Stimulated activated CD8-positive, alpha-beta memory T cell treated with anti-CD3 and anti-CD28 coated beads, Interleukin-4, amount 100 ng/mL, for 4 hours (primary cell): ENCODE measurements at places on chromosomes 1 and 21.

GRCh38 chr1:17539118-17539476, 401 bp upstream of the ARHGEF10L start:
- DNase-seq: no peak

GRCh38 chr1:54096877-54097240, 43.5 kb downstream of the TCEANC2 start:
- no peak for DNase-seq

DNA sequence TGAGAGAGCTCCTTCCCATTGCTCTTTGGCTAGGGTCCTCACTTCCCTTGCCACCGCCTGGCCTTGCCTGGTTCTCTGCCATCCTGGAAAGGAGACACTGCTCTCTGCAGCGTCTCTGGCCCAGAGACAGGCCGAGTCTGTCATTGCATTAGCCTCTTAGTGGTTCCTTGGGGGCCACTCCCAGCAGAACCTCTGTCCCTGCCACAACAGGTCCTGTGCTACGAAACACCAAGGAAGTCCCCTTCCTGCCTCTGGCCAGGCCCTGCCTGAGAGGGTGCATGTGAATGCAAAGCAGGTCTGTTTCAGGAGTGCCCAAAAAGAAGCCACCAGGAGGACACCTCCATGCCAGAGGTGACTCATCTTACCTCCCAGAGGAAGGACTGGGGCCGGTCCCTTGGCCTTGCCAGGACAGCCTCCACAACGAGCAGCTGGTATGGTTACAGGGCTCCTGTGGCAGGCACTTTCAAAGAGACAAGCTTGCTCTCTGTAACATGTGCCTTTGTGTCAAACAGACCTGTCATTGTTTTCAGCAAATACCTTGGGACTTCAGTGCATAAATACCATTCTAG, 59.6 kb downstream of the VPS26C start:
- no peak for DNase-seq

- no peak for DNase-seq
Observed at GRCh38 chr1:67834246-67834877, 1.1 kb upstream of the GNG12 start.

- DNase-seq: no peak
Observed at GRCh38 chr1:222950892-222951291, 136.1 kb downstream of the DISP1 start.

DNA sequence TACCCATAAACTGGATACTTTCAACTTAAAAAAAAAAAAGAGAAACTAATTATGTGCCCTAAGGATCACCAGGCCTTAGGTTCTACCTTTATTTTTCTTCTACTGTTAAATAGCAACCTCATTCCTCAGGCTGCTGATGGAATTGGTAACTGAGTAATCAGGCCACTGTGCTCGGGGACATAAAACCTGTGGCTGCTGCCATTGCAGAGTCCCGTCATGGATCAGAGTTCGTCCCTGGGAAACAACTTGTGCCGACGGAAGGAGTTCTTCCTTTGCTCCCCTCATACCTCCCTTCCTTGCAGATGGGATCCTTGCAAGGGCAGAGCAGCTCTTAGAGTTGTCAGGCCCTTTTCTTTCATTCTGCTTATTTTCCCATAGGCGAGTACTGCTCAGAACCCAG, 123.6 kb downstream of the PBX1 start:
- no peak for DNase-seq

DNA sequence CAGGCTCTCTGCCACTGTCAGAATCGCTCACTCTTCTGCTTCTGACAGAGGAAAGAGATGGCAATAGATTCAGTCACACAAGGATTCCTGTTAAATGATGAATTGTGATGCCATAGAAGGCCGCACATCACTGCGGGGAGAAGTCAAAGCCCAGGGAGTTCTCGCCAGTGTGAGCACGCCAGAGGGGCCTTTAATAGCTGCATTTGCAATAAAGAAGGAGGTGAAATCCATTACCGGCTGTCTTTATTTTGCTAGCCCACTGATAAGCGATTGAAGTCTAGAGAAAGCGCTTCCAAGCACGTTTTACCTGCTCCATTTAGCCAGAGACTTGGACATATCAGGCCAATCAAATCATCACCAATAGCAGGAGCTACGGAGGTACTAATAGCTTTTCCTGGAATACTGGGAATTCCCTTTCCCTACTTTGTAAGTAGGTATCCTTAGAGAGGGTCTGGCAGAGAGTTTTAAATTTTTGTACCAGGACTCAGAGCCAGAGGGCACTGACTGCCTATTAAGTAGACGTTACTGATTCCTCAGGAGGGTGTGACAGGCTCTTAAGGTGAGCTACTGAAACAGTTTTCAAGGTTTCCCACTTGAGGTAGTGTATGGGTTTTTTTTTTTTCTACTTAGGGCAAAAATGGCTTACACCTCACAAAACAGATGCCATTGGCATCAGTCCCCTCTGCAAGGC, 10.2 kb upstream of the TARBP1 start:
- DNase-seq: no peak

DNA sequence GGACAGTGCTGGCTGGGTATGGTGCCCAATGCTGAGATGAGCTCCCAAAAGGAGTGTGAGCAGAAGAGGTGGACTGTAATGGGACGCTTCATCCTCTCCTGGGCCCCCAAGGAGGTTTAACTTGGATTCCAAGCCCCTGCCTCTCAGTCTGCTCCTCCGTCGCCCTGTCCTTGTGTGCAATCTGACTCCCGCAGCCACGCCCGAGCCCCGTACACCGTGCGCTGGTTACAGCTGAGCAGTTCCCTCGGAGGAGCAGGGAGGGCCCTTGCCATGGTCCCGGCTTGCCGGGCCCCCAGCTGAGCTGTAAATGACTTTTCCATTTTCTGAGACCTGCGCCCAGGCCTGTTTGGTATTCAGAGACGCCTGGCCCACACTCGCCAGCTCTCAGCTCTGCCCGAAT, 53.7 kb downstream of the PAX7 start:
- no peak for DNase-seq

GRCh38 chr1:40303051-40303771, 13.9 kb downstream of the COL9A2 start:
- DNase-seq: no peak

- no peak for DNase-seq
Observed at GRCh38 chr1:115748401-115749150, 19.9 kb downstream of the CASQ2 start.

DNA sequence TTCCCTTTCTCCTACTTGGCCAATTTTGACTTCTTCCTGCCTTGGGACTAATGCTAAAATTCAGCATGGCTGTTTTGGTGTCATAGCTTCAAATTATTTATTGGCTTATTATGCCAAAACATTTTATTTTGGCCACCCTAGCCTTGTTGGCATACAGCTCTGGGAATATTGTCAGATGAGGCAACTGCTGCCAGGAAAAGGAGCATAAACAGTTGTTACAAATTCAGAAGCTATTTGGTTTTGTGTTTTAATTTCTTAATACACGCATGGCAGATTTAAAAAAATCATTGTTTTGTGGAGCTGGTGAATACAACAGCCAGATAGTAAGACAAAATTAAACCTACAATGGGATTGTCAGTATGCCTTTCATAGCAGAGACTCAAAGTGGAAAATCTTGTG, 66.8 kb upstream of the BCL10 start:
- DNase-seq: no peak
